Vein endothelial cell (primary cell): ENCODE measurements at places on chromosomes 2 and 18. TPM values are rescaled to one million over a fixed set of nuclear protein-coding genes. Genes with fewer than 3 reads are reported as not detected.

Gene KCNJ3
- not detected in 2 replicates for total RNA-seq

Gene CIDEA
- total RNA-seq: 3.9 and 6.4 TPM in 2 replicates

Gene ATP6V1B1
- not detected in 2 replicates for total RNA-seq

Gene UBR3
- 28.1 and 38.0 TPM in 2 replicates for total RNA-seq

Gene RTN4
- 218 and 259 TPM in 2 replicates for total RNA-seq

Gene BOLL
- not detected in 2 replicates for total RNA-seq

Gene PTPRM
- 120 and 123 TPM in 2 replicates for total RNA-seq

Gene STON1
- 4.8 and 6.2 TPM in 2 replicates for total RNA-seq

Gene DCAF17
- 16.7 and 18.1 TPM in 2 replicates for total RNA-seq

Gene AUP1
- 96.4 and 116 TPM in 2 replicates for total RNA-seq

Gene ABCB11
- 0.57 and 0.98 TPM in 2 replicates for total RNA-seq

Gene FAM161A
- total RNA-seq: 0.65 and 1.7 TPM in 2 replicates

Gene C18orf54
- total RNA-seq: 3.9 and 7.0 TPM in 2 replicates

Gene GATA6
- 8.3 and 14.7 TPM in 2 replicates for total RNA-seq

Gene COL4A4
- under 0.01 TPM in 1 of 2 replicates, not detected in the other for total RNA-seq

Gene ZBTB7C
- under 0.01 TPM in 1 of 2 replicates, not detected in the other for total RNA-seq

Gene TNFAIP6
- total RNA-seq: not detected in 2 replicates

Gene COL4A3
- not detected in 2 replicates for total RNA-seq

Gene C2orf92
- 2.0 and 2.3 TPM in 2 replicates for total RNA-seq

Gene AGXT
- not detected in 2 replicates for total RNA-seq

Gene ACVR1C
- total RNA-seq: not detected in 2 replicates

Gene GBX2
- total RNA-seq: 1.5 and 2.6 TPM in 2 replicates

Gene PPP1R1C
- under 0.01 and 0.10 TPM in 2 replicates for total RNA-seq

Gene C2orf81
- 0.19 TPM in 1 of 2 replicates, not detected in the other for total RNA-seq

Gene EFR3B
- total RNA-seq: 0.67 and 1.6 TPM in 2 replicates

Gene ALPG
- not detected in 2 replicates for total RNA-seq

Gene RNU2-63P
- not detected in 2 replicates for total RNA-seq

Gene CAVIN2
- 335 and 409 TPM in 2 replicates for total RNA-seq

Gene LAMA3
- 6.2 and 6.5 TPM in 2 replicates for total RNA-seq

Gene PIAS2
- total RNA-seq: 21.9 and 33.1 TPM in 2 replicates

Gene CD8A
- total RNA-seq: not detected in 2 replicates

Gene EHBP1
- total RNA-seq: 20.3 and 31.7 TPM in 2 replicates

Gene SCG2
- not detected in 2 replicates for total RNA-seq

Gene RAB6D
- under 0.01 and 0.10 TPM in 2 replicates for total RNA-seq

Gene PPP1R7
- 34.0 and 44.6 TPM in 2 replicates for total RNA-seq

Gene KCNK3
- not detected in 2 replicates for total RNA-seq

Gene PAX8
- total RNA-seq: 0.48 and 1.3 TPM in 2 replicates

Gene POTEJ
- total RNA-seq: 0.19 and 0.65 TPM in 2 replicates

Gene CCDC178
- total RNA-seq: 0.65 and 1.8 TPM in 2 replicates

Gene SOX11
- total RNA-seq: not detected in 2 replicates

Gene TEX44
- not detected in 2 replicates for total RNA-seq

Gene MROH2A
- total RNA-seq: not detected in 2 replicates

Gene ACVR1
- total RNA-seq: 19.3 and 21.2 TPM in 2 replicates

Gene REG3G
- not detected in 2 replicates for total RNA-seq

Gene FLACC1
- 0.65 and 1.1 TPM in 2 replicates for total RNA-seq
